Tongue (tissue), 3 donors: ENCODE measurements at places on chromosomes 4 and X. TPM values are rescaled to one million over a fixed set of nuclear protein-coding genes. Genes with fewer than 3 reads are reported as not detected.

Gene BTK
- total RNA-seq, result 3.6 TPM

Gene PSAPL1
- 0.51 TPM for total RNA-seq

Gene SPANXN4
- total RNA-seq, result not detected

Gene SRPX
- total RNA-seq, result 85.9 TPM

Gene LRBA
- total RNA-seq, result 73.0 TPM

Gene MTNR1A
- 0.21 TPM for total RNA-seq

Gene WNK3
- total RNA-seq, result 2.7 TPM

Gene MXRA5
- total RNA-seq, result 103 TPM

Gene SHROOM4
- 10.2 TPM for total RNA-seq

GRCh38 chr4:4541040-4541631, 712 bp downstream of the STX18 start:
- peak; percentile 21 for DNase-seq

- no peak for DNase-seq
These were observed 54.4 kb upstream of the NAP1L5 start for GRCh38 chr4:88752076-88752463.

DNA sequence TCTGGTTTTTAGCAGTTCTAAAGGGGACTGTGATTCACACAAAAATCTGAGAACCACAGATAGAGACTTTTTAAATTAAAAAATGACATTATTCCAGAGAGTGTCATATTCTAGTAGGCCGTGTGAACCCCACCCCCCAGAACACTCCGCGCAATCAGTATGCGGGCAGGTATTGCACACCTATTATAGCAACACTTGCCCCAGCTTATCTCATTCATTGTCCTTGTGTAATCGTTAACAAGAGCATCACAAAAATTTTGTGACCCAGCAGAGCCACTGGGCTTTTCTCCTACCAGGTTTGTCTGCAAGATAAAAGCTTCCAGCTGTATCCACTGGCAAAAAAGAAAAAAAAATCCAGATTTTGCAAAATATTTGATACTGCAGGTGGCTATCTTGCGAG, 394.1 kb upstream of the SMIM31 start:
- no peak for DNase-seq

DNA sequence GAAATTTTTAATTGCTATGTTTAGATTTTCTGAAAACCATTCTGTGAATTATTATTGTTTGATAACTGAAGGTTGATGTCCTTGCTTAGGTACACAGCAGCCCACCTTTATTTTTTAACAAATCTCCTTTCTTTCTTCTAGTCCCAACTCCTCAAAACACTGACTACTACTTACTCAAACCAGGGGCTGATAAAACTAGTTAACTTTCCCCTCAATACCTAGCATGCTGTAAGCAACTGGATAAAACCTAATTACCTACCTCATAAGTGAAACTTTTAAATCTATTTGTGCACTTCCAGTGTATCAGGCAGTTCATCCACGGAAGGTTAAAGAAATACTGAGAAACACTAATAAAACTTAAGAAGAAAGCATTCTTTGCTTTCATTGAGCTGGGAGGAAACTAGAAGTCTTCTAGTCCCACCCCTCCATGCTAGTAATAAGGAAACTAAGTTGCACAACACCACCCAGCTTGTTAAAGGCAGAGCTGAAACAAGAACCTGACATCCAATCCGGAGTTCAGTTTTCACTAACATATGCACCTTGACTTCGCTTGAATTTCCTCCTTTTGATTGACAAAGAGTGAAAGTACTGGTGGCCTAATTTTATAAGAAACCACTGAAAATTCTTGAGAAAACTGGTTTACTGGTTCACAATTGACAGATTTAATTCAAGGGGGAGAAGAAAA, 180.2 kb upstream of the TET2 start:
- DNase-seq, result peak; percentile 26

- DNase-seq, result peak; percentile 84
These were observed 215.8 kb upstream of the SFRP2 start for GRCh38 chr4:154004507-154005170.

- no peak for DNase-seq
These were observed 8.9 kb downstream of the FATE1 start for GRCh38 chrX:151724563-151725337.

- DNase-seq, result no peak
These were observed 818.7 kb upstream of the TENM3 start for GRCh38 chr4:181424362-181425016.

- no peak for DNase-seq
These were observed 905.1 kb upstream of the SLIT2 start for GRCh38 chr4:19346636-19347035.

- DNase-seq, result peak; percentile 75
These were observed at the start of gene SORBS2 for GRCh38 chr4:185811509-185812364. SORBS2 (minus strand) TSS chr4:185812194; CDS start chr4:185690571, 121,623 bp downstream.

- DNase-seq, result no peak
These were observed 9.5 kb upstream of the CENPE start for GRCh38 chr4:103207673-103208072.

- no peak for DNase-seq
These were observed 16.7 kb upstream of the FRAS1 start for GRCh38 chr4:78040431-78040830.

- peak; percentile 1 for DNase-seq
These were observed 85.0 kb upstream of the ZNF81 start for GRCh38 chrX:47751670-47752069.

DNA sequence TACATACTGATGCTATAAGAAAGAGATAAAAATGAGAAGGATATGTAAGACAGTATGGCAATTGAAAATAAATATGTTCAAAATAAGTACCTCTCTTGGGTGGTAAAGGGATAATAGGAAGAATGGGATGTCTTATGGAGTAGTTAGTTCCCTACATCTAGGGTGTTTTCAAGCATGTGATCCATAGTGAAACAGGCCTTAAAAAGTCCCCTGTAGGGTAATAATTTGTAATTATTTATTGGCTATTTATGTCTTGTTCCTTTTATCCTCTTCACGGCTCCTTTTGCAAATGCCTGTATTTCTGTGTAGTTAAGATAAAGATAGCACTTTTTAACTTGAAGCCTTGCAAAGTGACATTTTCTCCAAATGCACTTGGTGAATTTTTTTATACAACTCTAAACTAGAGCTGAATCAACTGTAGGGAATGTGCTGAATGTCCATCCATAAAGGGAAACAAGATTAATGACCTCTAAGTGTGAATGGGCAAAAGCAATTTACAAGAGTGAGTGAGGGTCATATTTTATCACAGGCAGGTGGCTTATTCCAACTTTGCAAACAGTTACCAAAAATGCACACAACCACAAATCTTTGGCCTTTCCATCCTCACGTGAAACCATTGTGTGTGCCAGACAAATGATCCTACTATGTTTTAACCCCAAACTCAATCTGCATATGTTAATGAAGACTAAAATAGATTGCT, 299.0 kb downstream of the KCNIP4 start:
- no peak for DNase-seq

DNA sequence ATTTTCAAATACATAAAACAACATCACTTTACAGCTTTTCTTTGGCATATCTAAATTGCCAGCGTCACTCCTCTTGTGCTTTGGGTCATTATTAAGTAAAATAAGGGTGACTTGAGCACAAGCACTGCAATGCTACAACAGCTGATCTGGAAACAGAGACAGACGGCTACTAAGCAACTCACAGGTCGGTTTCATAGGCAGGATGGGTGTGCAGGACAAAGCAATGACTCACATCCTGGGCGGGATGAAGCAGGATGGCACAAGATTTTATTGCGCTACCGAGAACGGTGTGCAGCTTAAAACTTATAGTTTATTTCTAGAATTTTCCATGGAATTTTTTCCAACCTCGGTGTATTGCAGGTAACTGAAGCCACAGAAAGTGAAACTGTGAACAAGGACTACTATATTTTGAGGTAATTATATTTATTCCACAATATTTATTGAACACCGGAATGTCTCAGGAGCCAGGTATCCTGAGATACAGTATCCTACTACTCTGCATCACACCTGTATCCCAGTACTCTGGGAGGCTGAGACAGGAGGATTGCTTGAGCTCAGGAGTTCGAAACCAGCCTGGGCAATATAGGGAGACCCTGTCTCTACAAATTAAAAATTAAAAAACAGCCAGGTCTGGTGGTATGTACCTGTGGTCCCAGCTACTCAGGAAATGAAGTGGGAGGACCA, 215.5 kb downstream of the APBB2 start:
- no peak for DNase-seq

DNA sequence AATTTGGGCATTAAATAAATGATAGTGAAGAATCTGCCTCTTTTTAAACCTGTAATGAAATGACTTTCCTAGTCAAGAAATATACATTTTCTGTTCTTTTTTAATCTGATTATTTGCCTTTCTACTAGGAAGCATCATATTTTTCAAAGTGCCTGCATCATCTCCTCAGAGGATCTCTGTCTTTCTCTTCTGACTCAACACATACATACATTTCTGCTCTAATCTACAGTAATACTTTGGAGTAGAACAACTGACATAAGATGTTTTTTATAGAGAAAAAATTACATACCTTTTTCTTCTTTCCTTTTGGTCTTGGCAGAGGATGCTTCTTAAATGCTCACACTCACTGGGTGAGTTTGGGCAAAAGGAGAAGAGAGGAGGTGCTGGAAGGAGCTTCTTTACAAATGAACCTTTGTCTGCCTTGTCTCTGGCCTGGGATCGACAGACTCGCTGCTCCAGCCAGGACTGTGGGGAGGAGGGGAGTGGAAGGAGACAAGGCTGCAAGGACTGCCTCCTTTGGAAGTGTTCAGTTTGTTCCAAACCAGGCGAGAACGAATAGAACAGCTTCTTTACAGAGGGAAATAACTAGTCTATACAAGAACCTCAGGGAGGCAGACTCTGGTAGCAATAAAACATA, at the start of gene SCRG1:
Gene SCRG1 (minus strand): TSS at position 338 of the 637 bp plus-strand sequence. CDS start 7,702 bp downstream, outside the sequence.
- DNase-seq, result peak; percentile 81

- no peak for DNase-seq
These were observed 26.8 kb downstream of the CRMP1 start for GRCh38 chr4:5865896-5866599.

DNA sequence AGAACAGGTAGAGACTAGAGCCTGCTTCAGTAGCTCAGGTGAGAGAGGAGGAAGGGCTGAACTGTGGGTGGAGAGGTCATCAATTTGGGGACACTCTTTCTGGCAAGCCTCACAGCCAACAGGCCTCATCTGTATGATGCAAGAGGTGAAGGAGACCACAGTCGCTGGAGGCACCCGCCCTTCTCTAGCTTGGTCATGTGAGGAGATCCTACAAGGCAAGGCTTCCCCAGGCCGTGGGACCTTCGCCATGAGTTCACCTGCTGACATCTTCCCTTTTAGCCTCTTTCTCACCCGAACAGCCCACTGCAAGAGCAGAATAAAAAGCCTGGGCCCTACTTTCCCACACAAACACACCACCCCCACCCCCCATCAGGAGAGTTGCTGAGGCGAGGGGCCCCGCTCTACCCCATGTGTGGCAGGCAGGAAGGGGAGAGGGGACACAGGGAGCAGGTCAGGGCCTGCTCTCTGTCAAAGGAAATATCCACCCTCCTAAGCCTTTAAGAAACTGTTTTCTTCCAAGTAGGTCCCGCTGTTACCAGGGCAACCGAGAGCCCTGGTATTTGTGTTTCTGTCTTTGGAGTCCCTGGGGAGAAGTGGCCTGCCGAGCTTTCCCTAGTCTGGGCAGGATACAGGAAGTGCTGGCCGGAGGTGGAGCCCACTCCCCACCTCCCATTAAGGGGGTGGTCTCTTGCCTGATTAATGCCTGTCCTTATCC, 8.1 kb downstream of the RTL5 start:
- peak; percentile 75 for DNase-seq

DNA sequence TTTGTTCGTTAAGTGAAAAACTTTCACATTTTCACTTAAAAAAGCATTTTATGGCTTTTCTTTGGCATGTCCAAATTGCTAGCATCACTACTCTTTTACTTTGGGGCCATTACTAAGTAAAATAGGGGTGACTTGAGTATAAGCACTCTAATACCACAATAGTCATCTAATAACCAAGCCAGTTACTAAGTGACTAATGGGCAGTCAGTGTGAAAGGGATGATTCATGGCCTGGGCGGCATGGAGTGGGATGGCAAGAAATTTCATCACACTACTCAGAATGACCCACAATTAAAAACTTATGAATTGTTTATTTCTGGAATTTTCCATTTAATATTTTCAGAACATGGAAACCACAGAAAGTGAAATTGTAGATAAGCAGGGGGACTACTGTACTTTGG, 60.9 kb downstream of the BMP15 start:
- DNase-seq, result no peak

DNA sequence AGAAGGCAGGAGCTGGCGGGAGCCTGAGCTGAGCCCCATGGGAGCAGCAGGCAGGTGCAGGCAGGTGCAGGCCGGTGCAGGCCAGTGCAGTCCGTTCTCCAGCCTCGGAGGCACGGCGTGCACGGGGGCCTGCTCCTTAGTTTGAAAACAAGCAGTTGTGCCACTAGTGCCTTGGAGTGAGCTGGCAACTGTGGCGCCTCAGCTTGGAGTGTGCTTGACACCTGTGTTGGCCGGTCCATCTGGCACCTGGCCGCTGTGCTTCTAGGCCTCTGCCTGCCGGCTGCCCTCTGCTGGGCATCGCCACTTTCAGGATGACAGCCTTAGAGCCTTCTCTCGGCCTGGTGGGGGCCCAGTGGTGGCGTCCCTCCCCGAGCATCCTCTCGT, 47.9 kb downstream of the RGS12 start:
- no peak for DNase-seq

DNA sequence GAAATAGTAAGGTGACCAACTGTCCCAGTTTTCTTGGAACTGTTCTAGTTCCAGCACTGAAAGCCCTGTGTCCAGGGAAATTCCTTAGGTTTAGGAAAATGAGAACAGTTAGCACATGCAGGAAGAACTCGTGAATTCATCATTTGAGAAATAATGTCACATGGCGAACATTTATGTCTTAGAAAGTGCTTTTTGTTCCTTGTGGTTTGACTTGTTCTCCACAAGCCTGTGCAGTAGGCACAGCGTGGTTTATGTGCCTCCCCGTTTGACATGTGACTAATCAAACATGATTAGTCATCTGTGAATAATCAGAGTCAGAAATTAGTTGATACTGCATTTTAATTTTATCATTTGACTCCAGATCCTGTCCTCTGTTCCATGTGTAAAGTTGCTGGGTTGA, 556.0 kb upstream of the CPEB2 start:
- no peak for DNase-seq

- DNase-seq, result no peak
These were observed 158.2 kb upstream of the DDIT4L start for GRCh38 chr4:100348473-100348872.
